ENCODE measurements at places on chromosomes 2 and 18.

DNA sequence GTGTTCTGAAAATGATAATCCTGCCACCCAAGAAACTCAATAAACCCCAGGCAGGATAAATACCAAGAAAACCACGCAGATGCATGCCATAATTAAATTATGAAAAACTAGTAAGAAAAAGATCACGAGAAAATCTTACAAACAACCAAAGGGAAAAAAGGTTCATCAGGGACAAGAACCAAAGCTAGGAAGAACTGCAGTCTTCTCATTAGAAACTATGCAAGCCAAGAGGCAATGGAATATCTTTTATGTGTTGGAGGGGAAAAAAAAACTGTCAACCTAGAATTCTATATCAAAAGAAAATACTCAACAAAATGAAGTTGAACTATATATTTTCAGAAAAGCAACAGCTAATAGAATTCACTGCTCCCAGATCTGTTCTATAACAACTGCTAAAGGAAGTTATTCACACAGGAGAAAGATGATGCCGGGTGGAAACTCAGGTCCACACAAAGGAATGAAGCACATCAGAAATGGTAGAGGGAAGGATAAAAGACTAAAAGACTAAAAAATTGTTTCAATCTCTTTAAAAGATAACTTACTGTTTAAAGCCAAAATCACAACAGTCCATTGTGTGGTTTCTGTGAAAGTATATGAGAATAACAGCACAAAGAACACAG lies 55.0 kb downstream of the NDUFA10 start:
- no peak for DNase-seq

DNA sequence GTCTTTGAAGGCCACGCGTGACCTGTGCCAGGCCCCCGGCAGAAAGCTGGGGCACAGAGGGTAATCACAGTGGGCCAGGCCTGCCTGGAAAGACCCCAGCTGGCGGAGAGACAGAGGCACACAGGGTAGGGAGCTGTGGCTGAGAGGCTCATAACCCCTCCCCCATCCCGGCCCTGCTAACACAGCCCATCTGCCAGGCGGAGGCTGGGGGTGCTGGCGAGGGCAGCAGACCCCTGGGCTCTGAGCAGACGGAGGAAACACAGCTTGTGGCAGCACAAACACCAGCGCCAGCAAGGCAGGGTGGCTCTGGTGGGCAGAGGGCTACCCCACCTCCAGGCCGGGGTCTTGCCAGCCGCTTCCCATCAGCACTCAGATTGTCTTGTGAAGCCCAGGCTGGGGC lies 19.0 kb downstream of the HS6ST1 start:
- DNase-seq: no peak

DNA sequence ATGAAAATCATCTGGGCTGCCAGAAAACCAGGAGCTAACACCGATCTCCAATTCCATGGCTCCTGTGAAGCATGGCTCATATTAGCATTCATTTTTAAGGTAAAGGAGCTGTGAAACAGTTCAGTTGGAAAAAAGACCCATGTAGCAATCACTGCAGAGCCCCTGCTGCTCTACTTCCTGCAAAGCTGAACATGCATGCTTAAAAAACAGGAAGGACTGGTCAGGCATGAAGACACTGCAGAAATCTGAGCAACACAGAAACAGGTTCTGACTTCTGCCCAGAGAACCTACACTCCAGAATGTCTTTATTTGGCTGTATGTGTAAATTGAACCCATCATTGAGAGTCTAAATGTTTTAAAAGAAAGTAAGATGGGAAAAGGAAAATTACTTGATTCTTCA lies 950.6 kb downstream of the DCDC2C start:
- DNase-seq: no peak

DNA sequence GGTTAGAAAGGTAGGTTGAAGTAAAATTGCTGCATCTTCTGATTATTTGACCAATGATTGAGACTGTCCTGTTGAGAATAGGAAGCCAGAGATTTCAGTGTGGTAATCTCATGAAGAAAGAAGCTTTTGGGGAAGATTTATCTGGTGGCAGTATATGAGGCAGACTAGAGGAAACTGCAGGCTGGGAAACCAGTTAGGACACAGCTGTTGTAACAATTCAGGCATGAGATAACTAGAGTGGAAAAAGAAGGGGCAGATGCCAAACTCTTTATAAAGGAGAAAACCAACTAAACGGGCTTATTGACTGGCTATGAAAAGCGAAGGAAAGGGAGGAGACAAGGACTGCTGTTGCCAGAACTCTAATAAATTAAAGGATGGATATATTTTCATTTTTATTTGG lies 155.6 kb downstream of the TTC27 start:
- no peak for DNase-seq

GRCh38 chr18:7201096-7201495 lies 29.8 kb upstream of the LRRC30 start:
- no peak for DNase-seq

- no peak for DNase-seq
Measured at GRCh38 chr2:33320573-33320972, 155.9 kb upstream of the RASGRP3 start.

- DNase-seq: no peak
Measured at GRCh38 chr2:236947896-236948295, 137.8 kb upstream of the COPS8 start.

GRCh38 chr18:39589496-39589895 lies 2023.9 kb upstream of the CELF4 start:
- DNase-seq: no peak

GRCh38 chr2:1256632-1257324 lies 156.5 kb upstream of the TPO start:
- no peak for DNase-seq

- peak; percentile 43 for DNase-seq
Measured at GRCh38 chr18:64966667-64967066, 784.1 kb upstream of the CDH7 start.

GRCh38 chr2:152042636-152043615 lies 55.9 kb downstream of the CACNB4 start:
- no peak for DNase-seq

- DNase-seq: no peak
Measured at GRCh38 chr2:105373344-105373781, 25.5 kb downstream of the FHL2 start.

- DNase-seq: peak; percentile 89
Measured at GRCh38 chr2:175606010-175606841, 395.8 kb downstream of the LNPK start.

DNA sequence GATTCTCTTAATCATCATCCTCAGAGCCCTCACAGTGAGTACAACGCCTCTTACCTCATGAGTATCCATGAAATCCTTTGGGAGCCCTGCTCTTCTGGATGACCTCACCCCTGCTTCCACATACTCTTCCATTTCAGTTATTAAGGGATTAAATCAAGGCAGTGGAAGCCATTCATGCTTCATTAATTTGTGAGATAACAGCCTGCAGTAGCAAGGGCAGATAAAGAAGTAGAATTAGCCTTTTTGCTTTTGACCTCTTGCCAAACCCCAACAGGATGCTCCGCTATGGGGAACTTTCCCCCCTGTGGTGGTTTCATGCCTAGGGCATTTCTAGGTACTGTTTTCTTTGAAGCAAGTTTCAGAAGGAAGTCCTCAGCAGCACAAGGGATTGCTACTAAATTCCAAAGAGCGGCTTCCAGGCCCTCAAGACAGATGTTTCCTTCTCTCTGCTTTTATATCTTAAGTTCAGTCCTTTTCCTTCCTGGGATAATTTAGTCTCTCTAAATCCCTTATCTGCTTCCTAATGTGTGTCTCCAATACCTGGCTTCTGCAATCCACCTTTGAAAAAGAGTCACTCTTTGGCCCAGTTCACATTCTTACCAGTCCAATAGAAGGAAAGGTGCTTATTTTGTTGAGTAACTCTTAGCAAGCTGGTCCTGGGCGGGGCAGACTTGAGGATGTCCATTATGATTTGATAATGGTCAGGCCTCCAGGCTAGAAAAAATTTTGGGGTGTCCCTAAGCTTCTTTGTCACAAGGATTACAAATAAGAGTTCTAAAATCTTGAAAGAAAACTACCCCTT lies 76.9 kb downstream of the MYO1B start:
- DNase-seq: peak; percentile 82

DNA sequence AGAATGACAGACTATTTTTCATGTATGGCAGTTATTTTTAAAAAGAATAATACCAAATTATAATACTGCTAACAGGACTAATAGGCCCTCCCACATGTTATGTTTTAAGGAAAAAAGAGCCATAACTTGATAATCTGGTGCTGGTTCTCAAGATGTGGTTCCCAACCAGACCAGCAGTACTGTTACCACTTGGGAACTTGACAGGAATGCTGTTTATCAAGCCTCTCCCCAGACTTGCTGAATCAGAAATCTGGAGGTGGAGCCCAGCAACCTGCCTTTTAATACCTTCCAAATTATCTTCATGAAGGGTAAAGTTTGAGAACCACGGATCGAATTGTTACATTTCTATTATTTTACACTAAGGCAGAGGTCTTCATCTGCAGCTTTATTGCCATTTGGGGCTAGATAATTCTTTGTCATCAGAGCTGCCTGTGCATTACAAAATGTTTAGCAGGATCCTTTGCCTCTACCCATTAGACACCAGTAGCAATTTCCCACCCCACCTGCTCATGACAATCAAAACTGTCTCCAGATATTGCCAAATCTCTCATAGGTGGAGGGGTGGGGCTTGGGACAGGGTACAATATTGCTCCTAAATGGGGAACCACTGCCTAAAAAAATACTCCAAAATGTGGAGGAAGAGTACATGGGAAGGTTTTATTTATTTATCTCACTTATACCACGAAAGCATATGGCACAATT lies 629.6 kb downstream of the ARHGAP15 start:
- no peak for DNase-seq

DNA sequence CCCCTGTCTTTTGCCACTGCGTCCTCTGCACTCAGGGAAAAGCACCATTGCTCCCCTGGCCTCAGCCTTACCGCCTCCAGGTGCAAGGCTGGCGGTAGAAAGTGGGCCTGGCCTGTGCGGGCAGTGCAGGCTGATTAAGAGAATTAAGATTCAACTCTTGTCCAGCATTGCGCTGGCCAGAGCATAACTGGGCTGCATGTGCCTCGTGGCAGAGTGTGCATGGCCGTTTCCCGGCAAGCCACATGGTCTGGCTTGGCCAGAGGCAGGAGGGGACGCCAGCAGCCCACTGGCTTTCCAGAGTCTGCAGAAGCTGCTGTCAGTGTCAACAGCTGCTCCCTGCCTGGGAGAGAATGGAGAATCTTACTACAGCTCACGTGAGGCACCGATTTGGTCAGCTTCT lies 12.3 kb downstream of the NTSR2 start:
- no peak for DNase-seq

- DNase-seq: no peak
Measured at GRCh38 chr2:191715471-191715870, 37.5 kb downstream of the NABP1 start.

DNA sequence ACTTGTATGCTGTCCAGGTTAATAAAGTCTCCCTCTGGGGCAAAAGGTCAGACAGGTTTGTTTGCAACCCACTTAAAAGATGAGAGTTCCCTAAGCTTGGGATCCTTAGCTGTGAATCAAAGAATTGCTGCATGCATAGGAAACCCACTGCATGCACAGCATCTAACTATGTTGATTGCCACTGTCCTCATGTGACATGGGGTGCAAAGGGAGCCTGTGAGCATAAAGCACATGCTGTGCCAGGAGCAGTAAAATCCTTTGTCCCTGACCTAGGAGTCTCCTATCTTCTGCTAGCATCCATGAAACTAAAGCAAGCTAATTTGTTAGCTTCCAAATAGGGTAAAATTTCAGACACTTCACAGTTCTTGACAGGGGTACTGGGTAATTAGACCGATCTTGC lies 13.8 kb downstream of the METTL4 start:
- no peak for DNase-seq

- no peak for DNase-seq
Measured at GRCh38 chr2:153875801-153876466, 4.2 kb downstream of the GALNT13 start.

DNA sequence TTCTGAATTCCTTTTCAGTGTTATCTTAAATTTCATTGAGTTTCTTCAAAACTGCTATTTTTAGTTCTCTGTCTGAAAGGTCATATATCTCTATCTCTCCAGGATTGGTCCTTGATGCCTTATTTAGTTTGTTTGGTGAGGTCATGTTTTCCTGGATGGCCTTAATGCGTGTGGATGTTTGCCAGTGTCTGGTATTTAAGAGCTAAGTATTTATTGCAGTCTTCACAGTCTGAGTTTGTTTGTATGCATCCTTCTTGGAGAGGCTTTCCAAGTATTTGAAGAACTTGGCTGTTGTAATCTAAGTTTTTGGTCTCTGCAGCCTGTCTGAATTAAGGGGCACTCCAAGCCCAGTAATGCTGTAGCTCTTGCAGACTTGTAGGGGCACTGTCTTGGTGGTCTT lies 249.3 kb downstream of the ZNF385B start:
- peak; percentile 64 for DNase-seq

DNA sequence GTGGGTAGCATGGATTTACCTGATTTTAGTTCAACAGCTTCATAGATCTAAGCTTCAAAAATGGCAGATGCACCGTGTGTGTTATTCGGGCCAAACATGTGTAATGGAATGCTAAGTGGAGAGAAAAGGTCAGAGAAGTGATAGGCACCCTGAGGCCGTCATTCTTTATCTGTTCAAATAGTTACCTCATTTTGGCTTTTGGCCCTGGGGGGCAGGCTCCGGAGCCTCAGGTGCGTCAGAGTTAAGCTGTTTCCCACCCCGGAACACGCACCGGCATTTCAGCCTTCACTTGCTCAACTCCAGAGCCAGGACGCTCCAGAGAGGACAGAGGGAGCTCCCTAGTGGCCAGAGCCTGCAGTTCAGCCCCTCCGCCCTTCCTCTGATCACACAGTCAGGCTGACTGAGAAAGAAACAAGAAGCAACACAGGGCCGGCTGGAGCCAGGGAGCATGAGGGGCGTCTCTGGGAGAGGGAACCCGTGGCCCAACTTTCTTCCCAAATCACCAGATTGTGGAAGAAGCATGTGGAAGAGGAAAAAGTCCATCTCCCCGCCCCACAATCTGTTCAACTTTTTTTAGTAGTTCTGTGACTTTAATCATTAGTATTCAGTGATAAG lies 135.2 kb upstream of the EPC2 start:
- peak; percentile 78 for DNase-seq

GRCh38 chr2:186717320-186718007 lies 23.6 kb downstream of the FAM171B start:
- DNase-seq: peak; percentile 61

GRCh38 chr2:72949642-72950041 lies 32.3 kb downstream of the EMX1 start:
- DNase-seq: no peak

- DNase-seq: no peak
Measured at GRCh38 chr2:32564417-32565035, 63.3 kb upstream of the TTC27 start.

DNA sequence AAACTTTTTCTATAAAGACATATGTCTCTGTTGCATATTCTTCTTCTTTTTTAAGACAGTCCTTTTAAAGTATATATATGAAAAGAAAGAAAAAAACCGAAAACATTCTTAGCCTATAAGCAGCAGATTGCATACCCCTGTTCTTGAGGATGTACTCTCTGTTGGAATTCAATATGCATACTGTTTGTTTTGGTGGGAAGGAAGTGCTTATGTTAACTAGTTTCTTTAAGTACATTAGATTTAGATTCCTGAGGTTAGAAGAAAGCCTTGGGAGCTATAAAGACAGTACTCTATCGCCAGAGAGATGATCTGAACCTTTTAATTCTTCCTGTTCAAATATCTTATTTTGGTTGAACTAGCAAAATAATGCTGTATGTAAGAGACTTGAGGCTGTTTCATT lies 46.8 kb upstream of the TBR1 start:
- DNase-seq: no peak

- DNase-seq: no peak
Measured at GRCh38 chr2:105862843-105863242, 118.1 kb downstream of the NCK2 start.

- DNase-seq: peak; percentile 40
Measured at GRCh38 chr18:67417864-67418523, 98.5 kb downstream of the DSEL start.

Data from fibroblast of skin of scalp (primary cell).